ENCODE measurements at places on chromosomes 2 and 18.

DNA sequence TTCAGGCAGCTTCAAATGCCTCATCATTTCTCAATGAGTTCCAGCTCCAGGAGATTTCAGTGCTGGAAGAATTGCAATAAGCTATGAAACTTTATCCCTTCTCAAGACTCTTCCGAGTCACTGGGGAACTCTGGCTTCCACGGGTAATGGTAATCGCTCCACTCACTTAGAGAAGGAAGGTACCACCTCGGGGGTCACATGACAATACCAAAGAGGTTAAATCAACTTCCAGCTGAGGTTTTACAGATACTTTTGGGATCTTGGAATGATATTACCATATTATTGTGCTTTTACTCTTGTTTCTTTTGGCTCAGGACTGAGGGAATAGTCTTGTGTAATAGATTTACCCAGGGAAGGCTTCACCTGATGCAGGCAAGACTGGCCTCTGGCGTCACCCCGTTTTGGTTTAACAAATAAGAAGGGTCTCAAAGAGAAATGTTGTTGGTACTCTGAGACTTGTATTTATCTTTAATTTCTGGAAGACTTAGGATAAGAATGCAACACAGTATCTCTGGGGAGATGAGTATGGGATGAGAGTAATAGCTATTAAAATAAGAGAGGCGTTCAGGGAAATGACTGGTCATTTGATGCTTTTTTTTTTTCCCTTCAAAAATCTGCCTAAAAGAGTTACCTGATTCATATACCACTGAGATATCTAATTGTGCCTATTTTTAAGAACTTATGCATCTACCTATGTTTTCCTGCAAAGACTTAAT, 316.9 kb upstream of the ZEB2 start:
- no peak for DNase-seq

GRCh38 chr2:139685090-139685983, 905.1 kb upstream of the NXPH2 start:
- DNase-seq, result no peak

DNA sequence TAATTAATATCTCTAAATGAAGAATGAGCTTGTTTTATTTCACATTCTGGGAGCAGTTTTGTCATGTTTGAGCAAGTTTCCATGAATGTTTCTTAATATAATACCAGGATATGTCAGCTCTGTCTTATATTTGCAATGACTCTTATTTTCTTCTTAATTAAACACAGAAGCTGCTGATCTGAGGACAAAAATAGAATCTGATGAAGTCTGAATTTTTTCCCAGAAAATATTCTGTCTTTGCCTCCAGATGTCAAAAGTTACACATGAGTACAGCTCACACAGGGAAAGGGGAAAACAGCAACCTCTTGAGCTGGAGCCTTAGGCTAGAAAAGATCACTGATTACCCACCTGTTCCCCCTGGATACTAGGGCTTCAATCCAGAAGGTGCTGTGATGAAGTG, 606.6 kb upstream of the SYT4 start:
- DNase-seq, result no peak

- no peak for DNase-seq
Measured at GRCh38 chr18:13538630-13539029, 187.7 kb downstream of the FAM210A start.

DNA sequence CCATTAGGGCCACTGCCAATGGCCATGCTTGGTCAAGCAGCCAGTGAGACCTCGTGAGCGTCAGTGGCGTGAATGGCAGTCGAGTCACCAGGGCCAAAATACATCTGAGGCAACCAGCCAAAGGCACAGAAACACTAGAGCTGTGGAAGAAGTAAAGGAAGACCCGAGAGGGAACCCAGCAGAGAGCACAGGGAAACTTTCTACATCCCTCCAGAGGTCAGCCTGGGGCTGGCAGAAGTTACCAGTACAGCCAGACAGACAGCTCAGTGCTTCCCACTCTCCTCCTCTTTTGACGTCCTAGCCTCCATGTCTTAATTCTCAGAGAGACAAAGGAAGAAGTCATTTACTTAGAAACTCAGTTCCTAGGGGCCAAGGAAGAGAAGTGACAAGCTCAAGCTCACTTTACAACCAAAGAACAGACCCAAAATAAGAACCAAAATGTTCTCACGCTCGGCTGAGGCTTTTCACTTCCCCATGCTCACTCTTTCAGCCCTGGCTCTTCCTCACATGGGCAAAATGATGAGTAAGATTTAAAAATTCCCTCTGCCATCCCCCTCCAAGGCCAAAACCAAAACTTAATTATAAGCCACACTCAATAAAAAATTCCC, 8.7 kb downstream of the CYRIA start:
- DNase-seq, result no peak

DNA sequence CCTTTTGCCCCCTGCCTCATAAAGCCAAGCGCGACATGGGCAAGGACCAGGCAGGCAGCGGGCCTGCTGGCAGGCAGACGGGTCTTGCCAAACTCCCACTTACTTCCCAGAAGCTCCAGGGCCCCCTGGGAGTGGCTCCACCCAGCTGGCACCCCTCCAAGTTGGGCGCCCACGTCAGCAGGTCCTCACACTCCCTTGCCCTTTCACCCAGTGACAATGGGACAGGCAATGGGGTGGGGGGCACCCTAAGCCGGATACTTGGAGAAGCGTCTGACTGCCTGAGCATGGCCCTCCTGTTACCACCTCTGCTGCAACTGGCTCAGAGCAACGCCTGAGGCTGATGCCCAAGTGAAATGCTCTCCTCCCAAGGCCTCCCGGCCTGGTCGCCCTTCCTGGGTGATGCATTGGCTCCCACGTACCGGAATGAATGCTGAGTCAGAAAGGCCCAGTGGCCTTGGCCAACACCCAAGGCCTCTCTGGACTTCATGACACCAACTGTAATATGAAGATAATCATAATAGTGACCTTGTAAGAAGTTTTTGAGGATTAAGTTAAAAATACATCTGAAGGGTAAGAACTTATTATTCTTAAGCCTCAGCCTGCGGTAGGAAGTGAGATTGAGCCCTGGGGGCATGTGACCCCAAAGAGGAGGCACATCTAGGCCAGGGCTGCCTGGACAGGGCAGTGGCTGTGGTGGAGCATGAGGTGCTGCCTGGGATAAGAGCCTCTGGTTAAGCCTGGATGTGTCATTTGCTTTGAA, 31.6 kb downstream of the KCNK3 start:
- DNase-seq, result no peak

- DNase-seq, result no peak
Measured at GRCh38 chr2:142290931-142291330, 160.1 kb upstream of the LRP1B start.

DNA sequence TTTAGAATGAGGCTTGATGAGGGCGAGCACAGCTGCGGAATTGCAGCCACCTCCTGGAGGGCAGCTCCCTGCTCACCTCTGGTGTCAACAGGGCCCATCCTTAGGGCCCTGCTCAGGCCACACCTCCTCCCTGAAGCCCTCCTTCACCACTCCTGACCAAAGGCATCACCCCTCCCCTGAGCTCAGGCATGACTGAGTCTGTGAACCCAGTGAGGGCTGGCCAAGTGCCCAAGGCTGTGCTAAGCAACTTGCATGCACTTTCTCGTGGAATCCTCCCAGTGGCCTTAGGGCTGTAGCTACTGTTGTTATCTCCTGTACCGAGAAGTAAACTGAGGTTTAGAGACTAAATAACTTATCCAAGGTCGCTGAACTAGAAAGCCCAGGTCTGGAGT, 101.7 kb downstream of the KLHL29 start:
- no peak for DNase-seq

DNA sequence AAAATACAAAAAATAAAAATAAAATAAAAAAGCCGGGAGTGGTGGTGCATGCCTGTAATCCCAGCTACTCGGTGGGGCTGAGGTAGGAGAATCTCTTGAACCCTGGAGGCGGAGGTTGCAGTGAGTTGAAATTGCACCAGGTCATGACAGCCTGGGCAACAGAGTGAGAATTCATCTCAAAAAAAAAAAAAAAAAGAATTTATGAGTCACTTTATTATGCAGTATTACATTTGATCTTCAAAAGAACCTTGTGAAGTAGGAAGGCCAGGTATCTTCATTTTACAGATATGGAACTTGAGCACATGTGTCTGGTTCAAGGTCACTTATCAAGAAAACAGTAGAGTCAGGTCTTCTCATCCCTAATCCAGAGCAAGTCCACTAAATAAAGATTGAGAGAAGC, 459.4 kb upstream of the HNRNPA3 start:
- DNase-seq, result no peak

DNA sequence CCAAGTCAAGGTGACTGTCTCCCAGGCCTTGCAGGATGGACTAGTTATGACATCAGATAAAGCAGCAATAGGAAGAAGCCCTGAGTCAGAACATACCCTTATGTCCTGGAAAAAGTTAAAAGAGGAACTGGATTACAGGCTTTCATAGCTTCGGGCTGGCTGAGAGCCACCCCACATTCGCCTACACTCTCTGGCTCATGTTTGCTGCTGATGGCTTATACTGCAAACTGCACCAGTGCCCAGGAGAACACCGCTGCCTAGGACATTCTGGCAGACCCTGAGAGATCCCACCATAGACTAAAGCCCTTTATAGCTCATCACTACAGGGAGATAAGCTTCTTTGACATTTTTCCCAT, 20.3 kb downstream of the SLC8A1 start:
- no peak for DNase-seq

- no peak for DNase-seq
Measured at GRCh38 chr2:65464604-65465003, 32.2 kb upstream of the SPRED2 start.

- peak; percentile 13 for DNase-seq
Measured at GRCh38 chr18:75364512-75365253, 62.8 kb downstream of the SMIM21 start.

DNA sequence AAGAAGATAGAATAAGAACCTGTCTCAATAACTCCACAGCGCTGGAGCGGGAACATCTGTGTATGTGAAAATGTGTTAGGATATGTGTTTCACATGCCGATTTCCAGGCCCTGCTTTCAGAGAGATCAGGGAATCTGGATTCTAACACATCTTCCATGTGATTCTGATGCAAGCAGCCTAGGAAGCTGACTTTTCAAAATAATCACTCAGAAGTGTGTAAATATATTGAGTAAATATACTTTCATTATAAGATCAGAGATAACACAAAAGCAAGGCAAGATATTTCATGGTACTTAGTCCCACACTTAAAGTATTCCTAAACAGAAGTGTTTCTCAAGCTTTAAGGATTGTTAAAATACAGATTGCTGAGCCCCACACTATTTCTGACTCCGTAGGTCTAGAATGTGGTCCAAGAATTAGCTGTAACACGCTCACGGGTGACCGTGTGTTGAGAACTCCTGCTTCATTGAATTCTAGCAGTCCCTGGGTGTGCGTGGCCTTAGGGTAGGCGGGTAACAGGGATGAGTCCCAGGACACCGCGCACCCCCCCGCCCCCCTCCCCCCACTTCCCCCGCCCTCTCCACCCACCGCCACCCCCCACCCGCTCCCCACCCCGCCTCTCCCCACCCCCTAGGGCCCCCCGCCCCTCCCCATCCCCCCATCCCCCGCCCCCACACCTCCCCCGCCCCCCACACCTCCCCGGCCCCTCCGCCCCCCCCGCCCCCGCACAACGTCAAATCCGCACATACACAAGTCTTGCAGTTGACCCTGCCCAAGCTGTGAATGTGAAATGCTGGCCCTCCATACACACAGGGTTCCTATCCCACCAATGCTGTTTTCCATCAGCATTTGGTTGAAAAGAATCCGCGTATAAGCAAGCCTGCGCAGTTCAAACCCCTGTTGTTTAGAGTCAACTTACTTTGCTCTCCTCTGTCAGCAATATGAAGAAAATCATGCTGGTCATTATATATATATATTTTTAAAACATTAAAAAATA, 94.2 kb upstream of the SLC39A10 start:
- no peak for DNase-seq

GRCh38 chr2:236538242-236538641, 31.4 kb upstream of the ACKR3 start:
- DNase-seq, result no peak

- DNase-seq, result no peak
Measured at GRCh38 chr2:230974096-230974913, 21.6 kb upstream of the SPATA3 start.

DNA sequence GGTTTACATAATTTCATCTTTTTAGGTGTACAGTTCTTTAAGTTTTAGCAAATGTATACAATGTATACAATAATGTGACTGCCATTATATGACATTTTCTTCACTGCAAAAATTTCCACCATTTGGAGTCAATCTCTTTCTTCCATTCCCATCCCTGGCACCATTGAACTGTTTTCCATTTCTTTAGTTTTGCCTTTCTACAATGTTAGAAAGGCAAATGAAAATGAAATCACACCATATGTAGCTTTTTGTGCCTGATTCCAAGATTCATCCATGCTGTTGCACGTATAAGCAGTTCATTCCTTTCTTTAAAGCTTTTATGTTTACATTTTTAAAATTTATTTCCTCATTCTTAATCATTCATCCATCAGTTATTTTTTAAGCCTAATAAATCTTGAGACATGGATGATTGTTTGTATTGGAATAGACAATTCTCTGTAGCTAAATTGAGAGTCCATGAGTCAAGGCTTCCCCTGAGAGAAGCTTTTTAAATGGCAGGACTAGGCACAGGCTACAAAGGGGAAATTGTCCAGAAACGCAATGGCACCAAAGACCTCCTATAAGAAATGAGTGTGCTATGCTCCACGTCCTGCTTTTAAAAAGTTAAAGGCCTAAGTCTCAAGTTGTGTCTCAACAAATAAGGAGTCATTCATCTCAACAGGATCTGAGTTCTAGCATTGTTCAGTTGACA, 8.7 kb upstream of the COL5A2 start:
- no peak for DNase-seq

- no peak for DNase-seq
Measured at GRCh38 chr2:139622691-139623090, 842.5 kb upstream of the NXPH2 start.

DNA sequence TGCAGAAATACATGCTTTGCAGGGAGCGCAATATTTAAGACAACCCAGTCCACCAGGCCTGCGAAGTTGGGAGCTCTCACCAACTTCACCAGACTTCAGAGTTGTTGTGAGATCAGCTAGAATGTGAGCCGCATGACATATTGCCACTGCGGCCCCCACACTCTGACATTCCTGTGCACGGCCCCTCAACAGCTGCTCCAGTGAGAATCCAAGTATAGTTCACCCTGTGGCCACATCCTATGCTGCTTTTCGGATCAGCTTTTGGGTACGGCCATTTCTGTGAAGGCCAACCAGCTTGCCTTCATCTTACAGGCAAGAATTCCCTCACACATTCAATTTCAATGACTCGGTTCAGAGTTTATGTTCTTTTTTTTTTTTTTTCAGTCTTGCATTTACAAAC, 177.8 kb downstream of the SOX11 start:
- DNase-seq, result no peak

Data from SHP77 (cell line).